ENCODE measurements at places on chromosomes 4 and X.

DNA sequence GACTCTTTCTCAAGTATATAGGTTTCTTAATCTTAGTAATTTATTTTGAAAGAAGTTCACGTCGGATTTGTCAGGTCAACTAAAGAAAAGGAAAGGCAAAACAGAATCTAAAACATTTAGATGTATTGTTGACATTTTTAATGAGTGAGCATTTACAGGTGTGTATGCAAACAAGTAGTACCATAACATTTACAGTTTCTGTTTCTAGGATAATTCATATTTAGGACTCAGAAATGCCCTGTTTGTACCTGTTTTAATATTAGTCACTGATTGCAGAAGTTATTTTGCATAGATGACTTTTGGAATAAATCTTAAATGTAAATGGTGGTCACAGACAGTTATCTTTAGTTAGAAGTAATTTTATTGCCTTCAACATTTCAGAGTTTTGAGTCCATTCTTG is 151.3 kb upstream of the NUDT6 start:
- DNase-seq, result no peak

DNA sequence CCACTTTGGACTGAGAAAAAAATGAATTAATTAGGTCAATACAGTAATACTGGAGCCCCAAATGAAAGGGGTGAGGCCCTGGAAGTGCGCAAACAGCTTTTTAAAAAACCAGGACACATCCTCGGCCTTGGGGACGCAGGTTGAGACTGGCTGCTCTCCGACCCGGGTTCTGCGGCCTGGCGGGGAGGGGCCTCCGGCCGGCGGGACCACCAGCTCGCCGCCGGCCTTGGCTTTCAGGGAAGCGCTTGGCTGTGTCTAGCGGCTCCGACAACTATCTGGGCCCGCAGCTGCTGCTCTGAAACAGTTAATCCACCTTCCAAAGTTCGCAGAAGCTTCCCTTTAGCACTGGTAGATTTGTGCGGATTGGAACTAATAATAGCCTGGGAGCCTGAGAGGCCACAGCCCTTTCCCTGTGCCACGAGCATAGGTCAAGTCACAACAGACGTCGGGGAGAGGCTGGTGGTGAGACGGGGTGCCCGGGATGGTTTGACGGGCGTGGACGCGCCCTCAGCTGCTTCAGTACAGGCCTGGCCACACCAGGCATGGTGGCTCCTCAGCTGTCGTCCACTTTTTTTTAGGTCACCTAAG is 1.1 kb upstream of the SEL1L3 start:
- DNase-seq, result no peak

DNA sequence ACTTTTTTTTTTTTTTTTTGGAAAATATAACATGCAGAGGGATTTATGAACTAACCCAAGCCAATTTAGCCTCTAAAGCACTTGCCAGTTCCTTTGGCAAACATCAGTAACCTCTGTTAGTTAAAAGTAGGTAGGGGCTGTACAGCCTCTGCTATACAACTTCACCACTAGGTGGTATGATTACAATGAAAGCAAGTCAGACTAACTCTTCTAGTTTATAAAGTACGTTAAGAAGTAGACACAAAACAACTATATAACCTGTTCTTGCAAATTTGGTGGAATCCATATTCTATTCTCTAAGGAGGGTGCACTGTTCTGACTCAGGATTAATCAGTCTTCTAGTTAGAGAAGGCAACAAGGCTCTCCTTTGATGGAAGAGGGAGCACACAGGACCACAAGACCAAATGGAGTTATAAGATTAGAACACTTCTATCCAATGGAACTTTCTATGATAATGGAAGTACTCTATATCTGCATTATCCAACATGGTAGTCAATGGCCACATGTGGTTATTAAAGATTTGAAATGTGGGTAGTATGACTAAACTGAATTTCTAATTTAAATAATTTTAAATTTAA is 12.8 kb downstream of the AIMP1 start:
- no peak for DNase-seq

- DNase-seq, result no peak
Observed at GRCh38 chr4:56147371-56147770, 198.6 kb downstream of the CEP135 start.

DNA sequence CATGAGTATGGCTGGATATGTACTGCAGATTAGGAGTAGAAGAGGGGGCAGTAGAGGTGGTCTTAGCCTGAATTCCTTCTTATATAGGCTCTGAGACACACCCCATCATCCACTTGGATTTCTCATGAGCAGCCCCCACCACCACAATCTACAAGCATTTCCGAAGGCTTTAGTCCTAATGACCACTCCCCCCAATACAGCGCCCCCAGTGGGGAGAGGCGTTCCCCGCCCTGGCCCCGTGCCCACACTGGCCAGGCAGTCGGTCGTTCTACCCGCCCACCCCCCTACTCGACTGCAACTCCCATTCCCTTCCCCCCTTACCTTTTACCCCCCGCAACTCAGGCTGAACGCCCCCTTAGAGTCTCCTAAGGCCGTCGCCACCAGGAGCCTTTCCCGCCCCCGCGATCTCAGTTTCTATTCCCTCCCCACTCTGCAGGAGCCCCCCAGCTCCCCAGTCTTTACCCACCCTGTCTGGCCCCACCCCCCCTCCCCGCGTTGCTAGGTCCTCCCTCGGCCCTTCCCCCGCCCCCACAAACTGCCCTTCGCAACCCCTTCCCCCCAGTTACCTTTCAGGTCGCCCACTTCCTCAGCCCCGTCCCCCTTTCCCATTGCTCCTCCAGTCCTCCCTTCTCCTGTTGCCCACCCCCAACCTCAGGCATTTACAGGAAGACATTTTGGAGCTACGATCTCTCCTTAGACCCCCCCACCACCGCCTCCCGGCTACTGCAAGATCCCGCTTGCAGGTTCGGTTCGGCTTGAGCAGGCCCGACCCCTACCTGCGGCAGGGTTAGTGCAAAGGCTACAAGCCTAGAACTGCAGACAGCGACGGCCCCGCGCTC is 468 bp downstream of the ZMYM3 start:
- no peak for DNase-seq

GRCh38 chrX:124940531-124940930 is 379.1 kb upstream of the TEX13C start:
- no peak for DNase-seq

DNA sequence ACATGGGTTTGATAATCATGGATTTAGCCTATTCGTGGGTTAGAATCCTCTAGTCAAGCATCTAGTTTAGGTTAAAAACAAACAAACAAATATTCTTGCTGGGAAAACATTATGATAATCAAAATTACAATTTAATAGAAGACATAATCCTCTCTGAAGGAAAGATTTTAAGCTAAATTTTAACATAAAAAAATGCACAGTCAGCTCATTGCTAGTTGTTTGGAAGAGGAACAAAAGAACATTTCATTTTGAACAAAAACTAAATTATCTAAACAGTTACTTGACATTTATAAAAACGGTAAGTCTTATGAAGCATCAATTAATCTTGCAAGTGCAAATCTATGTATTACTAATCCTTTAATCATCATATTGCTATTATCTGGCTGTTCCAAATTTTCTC is 18.2 kb upstream of the AGA start:
- DNase-seq, result no peak

DNA sequence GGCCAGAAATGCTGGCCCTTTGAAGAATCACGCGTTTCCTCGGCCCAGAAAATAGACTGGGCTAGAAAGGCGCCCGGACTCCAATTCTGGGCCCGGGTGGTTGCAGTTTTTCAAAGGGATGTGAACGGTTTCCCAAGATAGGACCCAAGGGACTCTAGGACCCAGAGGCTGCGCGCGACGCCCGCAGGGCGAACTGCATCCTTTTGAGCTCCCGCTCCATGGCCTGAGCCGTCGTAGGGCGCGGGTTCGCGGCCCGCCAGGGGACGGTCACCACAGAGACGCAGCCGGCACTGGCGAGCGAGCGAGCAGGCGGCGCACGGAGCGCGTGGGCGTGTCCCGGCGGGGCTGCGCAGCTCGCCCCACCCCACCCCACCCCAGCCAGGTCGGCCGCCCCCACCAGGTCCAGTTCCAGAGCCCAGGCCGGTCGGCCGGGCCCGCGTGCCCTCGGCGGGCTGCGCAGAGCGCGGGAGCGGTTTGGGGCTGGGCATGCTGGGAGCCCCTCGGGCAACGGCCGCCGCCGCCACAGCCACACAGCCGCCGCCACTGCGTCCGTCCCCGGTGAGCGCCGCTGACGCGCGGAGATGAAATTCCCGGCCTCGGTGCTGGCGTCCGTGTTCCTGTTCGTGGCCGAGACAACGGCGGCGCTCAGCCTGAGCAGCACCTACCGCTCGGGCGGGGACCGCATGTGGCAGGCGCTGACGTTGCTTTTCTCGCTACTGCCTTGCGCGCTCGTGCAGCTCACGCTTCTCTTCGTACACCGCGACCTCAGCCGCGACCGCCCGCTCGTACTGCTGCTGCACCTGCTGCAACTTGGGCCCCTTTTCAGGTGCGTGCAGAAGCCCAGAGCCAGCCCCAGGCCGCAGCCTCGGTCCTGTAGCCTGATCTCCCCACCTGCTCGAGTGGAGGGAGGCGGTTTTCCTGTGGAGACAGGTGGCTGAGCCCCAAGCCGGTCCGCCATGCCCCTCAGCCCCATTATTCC is at the start of gene XK:
XK (plus strand) TSS at position 411 of the 979 bp plus-strand sequence; CDS start at position 582, 171 bp downstream.
- DNase-seq, result no peak

GRCh38 chr4:172740434-172740833 is 428.2 kb upstream of the GALNT7 start:
- DNase-seq, result no peak

- no peak for DNase-seq
Observed at GRCh38 chr4:184503869-184504300, 29.5 kb upstream of the IRF2 start.

- no peak for DNase-seq
Observed at GRCh38 chrX:69019073-69019890, 146.0 kb downstream of the PJA1 start.

DNA sequence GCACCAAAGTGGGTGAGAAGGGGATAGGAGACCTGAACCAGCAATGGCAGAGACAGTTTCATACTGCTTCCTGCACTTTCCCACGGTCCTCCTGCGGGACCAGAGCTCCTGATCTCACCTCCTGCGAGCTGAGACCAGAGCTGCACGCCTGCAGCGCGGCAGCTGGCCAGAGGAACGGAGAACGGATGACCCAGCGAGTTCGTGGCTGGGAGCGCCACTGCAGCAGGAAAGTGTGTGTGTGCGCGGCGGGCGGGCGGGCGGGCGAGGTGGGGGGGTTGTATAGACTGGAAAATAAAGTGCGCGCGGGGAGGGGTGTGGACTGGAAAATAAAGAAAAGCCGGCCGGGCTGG is 16.5 kb downstream of the MCF2 start:
- no peak for DNase-seq

DNA sequence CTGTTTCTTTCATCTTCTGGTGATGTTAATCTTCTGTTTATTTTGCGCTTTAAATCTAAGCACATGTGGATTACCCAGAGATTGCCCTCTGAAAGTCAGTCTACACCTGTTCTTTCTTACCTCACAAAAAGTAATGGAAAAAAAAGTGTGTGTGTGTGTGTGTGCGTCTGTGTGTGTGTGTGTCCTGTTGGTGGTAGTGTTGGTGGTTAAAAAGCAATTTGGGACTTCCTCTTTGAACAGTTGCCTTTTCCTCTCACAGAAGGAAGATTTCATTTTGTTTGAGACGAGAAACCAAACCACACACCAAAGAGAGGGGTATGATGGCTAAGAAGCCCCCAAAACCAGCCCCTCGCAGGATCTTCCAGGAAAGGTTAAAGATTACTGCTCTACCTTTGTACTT is at the start of gene STAP1:
STAP1 (plus strand) TSS at position 235 of the 400 bp plus-strand sequence; CDS start at position 318, 83 bp downstream.
- no peak for DNase-seq

DNA sequence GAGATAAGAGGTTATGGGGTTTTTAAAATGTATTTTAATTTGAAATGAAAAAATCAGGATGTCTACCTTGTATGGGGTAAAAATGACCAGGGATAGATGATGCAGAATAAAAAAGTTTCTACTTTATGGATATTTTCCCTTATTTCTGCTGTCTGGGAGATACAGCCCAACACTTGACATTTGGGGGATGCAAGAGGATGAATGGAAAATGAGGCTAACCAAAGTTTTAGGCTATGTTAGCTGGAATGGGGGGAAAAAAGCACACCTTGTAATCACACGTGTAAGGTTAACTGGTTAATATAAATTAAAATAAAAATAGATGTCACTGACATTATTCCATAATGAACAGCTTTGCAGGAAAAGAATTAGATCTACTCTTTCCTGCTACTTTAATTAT is 1.1 kb downstream of the PRDM8 start:
- no peak for DNase-seq

- DNase-seq, result no peak
Observed at GRCh38 chr4:105946771-105947170, 51.5 kb downstream of the NPNT start.

- no peak for DNase-seq
Observed at GRCh38 chrX:107630031-107630689, 1.9 kb downstream of the PRPS1 start.

DNA sequence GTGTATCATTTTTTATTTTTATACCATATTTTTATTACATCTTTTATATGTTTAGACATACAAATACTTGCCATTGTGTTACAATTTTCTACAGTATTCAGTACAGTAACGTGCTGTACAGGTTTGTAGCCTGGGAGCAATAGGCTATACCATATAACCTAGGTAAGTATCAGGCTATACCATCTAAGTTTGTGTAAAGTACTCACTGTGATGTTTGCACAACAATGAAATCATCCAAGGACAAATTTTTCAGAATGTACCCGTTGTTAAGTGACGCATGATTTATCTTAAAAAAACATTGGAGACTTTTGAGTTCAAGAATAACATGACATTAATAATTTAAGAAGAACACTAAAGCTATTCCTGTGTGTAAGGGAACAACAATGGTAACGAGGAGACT is 96.0 kb upstream of the LEF1 start:
- DNase-seq, result no peak

DNA sequence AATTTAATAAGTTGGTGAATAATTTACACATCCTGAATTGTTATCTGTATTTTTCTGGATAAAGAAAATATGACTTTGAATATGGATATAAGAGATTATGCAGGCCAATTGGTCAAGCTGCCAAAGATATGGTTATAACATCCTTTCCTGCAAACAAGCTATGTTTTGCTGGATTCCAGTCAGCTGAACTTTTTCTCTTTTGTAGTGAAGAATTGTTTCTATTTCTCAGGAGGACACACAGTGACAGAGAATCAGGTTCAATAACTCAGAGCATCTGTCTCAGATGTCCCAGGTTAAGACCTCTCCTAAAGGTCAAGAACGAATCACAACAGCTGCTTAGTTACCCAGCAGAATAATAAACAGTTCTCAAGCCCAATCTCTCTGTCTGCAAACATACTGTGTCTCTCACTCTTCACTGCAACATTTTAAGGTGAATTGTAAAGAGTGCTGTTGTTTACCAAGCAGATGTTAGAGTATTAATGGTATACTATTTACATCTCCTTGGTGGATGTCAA is 189.5 kb upstream of the ANKRD50 start:
- no peak for DNase-seq

GRCh38 chr4:90950385-90950841 is 823.2 kb downstream of the CCSER1 start:
- DNase-seq, result peak; percentile 24

- no peak for DNase-seq
Observed at GRCh38 chr4:165129924-165130323, 17.3 kb upstream of the TMEM192 start.

DNA sequence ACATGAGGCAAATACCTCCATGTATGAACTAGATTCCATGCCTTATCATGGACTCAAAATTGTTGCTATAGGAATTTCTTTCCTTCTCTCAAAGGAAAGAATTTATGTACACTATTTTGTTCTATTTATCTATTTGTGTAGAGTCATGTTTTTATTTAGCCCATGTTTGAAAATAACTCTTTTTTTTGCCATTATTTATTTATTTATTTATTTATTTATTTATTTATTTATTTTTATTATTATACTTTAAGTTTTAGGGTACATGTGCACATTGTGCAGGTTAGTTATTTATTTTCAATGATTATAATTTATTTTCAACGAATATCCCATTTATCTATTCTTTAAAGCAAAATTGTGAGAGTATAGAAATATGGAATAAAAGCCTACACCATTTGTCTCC is 177.9 kb downstream of the MAGEE1 start:
- DNase-seq, result no peak

Measured in NCI-H1417 treated with DMSO at 0.1 percent for 48 hours (cell line).